ENCODE measurements at places on chromosomes 2 and 18. TPM values are rescaled to one million over a fixed set of nuclear protein-coding genes. Genes with fewer than 3 reads are reported as not detected.

DNA sequence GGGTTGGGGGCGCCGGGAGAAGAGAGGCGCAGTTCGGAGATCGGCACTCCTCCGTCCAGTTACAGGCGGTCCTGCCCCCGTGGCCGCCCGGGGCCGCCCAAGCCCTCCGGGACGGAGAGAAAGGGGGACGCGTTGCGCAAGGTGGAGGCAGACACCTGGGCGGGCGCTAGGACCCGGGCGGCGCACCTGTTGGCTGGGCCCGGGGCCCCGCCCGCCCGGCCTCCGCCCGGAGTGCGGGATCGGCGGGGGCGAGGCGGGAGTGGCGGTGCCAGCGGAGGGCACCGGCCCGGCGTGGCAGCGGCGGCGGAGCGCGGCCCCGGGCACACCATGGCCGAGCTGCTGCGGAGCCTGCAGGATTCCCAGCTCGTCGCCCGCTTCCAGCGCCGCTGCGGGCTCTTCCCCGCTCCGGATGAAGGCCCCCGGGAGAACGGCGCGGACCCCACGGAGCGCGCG, at the start of gene SGPP2:
Gene SGPP2 (plus strand): TSS at position 268 of the 453 bp plus-strand sequence. CDS start 60 bp downstream, at position 328.
- DNase-seq = no peak

DNA sequence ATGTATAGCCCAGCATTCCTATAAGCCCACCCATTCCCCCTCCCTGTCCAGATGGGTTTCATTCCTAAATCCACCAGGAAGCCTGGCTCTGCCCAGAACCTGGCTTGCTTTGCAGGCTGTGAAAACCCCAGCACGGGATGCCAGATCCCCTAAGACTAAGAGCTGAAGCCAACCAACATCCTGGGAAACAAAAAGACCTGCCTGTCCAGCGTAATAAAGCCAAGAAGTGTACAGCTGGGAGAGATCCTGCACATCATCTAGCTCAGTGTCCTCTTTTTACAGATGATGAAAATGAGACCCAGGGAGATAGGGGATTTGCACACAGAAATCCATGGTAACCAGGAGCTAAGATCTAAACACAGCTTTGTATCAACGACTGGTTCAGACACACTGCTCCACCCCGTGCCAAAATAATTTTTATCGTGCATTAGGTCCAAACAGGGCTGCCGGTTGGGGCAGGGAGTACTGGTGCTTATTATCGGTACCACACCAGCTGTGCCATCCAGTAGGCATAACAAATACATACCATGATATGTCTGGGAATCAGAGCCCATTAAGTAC, 2.9 kb downstream of the RND3 start:
- DNase-seq = no peak

DNA sequence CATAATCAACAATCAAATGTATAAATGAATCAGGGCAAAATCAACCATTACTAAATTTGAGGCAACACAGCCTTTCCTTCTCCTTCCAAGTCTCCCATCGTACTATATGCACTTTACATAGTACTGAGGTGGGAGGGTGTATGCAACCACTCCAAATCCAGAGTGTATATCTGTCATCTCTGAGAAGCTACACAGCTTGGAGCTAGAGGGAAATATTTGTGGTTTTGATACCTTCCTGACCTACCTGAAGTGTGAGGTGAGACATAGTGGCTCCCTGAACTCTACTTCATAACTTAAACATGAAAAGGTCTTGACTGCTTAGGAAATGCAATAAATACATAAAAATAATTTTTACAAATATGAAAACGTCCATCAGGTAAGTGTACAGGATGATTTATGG, 30.1 kb upstream of the SLC40A1 start:
- no peak for DNase-seq

GRCh38 chr2:150256736-150257135, 230.7 kb downstream of the RND3 start:
- no peak for DNase-seq

GRCh38 chr18:39486268-39486667, 1920.7 kb upstream of the CELF4 start:
- no peak for DNase-seq

GRCh38 chr2:43855292-43855691, 16.5 kb downstream of the ABCG8 start:
- no peak for DNase-seq

DNA sequence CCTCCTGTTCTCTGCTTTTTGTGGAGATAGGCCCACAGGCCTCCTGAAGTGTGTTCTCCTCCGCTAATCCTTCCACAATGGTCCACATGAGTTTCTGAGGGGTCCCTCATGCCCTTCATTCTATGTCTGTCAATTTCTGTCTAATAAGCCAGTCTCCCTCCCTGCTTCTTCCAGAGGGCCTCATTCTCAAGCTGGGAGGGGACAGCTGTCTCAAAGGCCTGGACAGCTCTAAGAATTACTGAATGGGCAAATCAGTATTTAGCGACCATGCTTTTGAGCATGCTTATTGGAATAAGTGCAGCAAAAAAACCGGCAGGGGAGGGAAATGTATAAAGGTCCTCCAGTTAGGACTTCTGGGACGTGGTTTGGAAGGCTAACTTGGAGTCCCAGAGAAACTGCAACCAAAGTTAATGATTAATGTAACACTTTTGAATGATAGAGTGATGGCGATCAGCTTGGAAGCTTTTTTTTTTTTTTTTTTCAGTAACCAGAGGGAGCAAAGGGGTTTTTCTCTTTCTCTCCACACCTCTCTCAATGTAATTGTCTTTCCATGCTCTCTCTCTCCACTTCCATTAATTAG, 890.7 kb upstream of the POU3F3 start:
- DNase-seq = no peak

DNA sequence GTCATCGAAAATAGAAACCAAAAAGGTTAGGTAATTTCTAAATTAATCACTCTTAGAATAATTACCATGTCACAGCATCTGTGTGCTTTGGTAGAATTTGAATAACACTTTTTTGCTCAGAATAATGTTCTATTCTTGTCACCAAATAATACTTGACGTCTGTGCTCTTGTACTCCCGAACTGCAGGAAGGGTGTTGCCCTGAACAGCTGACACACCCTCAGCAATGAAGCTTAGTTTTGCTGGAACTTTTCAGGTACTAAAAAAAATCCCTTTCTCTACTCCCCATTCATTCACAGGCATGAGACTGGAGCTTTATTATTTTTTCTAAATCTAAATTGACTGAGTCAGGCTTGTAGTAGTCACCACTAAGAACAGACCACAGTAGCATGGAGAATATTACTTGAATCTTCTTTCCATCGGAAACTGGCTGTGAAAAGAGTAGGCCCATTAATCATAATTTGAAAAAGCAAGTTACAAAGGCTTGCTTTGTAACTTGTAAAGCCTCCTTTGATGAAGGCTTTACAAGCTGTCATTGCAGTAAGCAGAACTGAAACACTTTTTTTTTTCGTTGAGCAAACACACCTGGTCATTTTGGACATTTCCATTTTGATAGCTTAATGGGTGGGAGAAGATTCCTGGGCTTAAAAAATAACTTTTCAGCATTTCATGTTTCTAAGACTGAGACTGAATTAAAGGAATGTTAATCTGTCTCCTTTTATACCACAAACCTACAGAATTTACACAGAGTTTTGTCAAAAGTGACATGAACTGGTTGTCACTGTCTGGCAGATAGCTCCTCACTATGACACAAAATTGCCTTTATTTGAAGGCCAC, 70.3 kb upstream of the PELI1 start:
- DNase-seq = no peak

DNA sequence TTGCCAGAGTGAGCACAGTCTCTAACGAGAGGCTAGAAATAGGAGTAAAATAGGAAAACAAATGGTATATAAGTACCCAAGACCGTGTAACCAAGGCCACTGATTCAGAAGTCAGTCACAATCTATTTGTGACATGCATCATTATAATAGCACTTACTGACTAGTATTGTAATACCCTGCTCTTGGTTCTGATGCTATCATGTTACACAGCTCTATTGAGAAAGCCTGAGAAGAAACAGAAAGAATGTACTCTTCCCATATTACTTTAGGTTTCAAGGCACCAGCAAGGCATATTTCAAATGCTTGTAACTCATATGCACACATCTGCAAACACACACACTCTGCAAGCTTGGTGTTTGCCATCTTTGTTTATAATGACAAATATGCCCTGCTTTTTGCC, 746.4 kb downstream of the SLC4A3 start:
- no peak for DNase-seq

DNA sequence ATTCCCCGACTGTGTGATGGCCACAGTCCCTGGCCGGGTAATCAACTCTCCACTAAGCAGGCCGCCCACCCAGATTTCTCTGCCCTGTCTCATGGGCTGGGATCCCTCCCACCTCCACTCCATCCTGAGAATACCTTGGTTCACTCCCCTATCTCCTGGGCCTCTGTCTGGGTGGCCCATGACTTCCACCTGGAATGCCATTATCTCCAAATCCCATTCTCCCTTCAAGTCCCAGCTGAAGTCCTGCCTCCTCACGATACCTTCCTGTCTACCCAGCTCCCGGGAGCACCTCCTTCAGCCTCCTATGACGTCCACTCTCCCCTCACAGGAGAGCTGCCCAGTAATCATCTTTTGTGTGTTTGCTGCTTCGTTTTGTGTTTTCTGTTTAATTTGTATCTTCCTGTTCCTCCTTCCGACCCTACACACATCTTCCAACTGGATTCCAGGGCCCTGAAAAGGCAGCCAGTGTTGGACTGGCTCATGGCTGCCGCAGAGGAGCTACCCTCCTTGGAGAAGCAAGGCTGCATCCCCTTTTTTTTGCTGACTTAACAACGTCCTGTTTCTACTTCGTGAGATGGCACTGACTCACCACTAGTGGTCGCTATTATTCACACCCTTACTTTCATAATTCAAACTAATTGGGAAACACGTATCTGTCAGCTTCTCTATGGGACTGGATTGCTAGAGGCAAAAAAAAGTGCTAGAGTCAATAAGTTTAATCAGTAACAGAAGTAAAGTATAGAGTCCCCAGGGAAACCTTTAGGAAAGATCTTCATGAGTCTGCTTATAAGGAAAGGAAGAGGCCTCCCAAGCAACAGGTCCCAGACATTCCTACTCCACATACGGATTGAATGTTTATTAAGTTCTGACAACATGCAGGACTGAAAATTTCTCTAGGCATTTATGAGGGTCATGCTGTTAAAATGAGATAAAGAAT, 171.9 kb upstream of the GATA6 start:
- DNase-seq = no peak

GRCh38 chr2:13770279-13770678, 862.2 kb upstream of the LRATD1 start:
- no peak for DNase-seq

DNA sequence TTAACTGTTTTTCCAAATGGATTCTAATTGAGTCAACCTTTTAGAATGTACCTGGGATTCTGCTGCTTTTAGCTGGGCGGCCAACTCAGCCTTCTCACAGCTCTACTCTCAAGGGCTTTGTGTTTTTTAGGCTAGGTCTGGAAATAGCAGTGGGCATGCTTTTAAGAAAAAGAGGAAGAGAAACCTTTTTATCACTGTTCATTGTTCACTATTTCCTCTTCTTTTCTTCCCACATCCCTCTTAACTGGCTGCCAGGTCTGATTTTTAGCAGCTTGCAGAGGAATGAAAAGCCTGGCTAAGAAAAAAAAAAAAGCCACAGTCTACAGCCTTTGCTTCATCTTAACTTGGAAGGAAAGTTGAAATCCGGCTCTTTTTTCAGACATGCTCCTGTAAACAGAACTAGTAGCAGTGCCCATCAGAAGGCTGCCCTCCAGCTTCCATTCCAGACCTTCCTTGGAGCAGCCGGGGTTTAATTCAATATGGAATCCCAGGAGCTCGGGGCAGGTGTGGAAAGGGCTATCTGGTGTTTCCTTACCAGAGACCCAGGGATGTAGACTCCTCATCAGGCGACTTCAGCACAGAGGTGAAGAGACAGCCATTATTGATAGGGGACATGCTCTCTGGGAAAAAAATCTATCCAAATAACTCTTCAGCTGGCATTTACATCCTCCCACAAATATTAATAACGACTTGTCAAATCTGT, 230.7 kb downstream of the MYO3B start:
- no peak for DNase-seq

GRCh38 chr2:190271783-190272456, 47.7 kb downstream of the HIBCH start:
- DNase-seq = no peak

GRCh38 chr2:3584076-3584475, 9.0 kb downstream of the RPS7 start:
- DNase-seq = no peak

DNA sequence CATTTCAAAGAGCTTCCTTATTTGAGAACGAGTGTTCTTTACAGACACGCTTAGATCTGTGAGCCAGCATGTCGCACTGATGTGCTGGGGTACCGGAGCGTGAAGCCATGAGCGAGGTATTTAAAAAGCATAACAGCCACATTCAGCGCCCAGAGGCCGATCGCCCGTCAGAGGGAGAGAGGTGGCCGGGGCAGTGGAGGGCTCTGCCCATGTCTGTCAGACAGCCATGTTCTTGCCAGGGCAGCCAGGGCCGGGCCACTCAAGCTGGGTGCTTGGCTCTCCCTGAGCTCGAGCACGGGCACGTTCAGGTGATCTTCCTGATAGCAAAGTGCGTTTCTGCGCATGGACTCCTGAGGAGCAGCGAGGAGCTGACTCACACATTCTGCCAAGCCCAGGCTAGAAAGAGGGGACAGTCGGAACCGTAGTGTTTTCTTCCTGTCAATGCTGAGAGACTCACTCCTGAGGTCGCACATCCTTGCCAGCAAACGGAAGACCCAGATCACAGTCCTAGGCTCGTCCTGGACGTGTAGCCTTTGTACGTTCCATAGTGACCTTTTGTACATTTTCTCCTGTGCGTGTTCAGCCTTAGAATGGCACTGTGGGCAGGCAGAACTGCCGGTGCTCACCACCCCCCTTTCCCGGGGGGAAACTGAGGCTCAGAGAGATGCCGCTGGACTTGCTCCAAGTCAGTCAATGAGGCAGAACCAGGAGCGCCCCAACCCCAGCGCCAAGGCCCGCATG, 100.7 kb downstream of the NFATC1 start:
- no peak for DNase-seq

DNA sequence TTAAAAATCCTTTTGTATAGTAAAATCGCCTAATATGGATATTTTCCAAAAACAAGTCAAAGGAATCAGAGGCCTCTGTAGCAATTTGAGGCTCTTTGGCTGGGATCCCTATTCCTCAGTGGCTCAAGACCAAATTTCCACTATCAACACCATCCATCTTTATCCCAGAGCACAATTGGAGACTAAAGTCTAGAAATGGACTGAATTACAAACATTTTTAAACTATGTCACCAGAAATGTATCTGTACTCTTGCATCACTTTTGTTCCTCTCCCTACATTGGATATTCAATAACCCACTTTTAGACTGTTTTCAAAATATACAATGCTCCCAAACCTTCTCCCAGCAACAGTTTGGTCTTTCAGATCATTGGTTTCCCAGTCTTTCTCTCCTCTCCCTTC, 140.4 kb upstream of the KLHL29 start:
- DNase-seq = no peak

- no peak for DNase-seq
Observed at GRCh38 chr2:118122594-118123281, 34.5 kb downstream of the INSIG2 start.

GRCh38 chr18:57523171-57523956, 63.1 kb downstream of the FECH start:
- no peak for DNase-seq

Gene TOGARAM2
- total RNA-seq = under 0.01 TPM

Gene BARD1
- 21.6 TPM for total RNA-seq

Measured in vagina (tissue), 2 donors.